Stimulated activated CD4-positive, alpha-beta T cell treated with anti-CD3 and anti-CD28 coated beads, Interleukin-2, amount 100 ng/mL, for 48 hours (primary cell): ENCODE measurements at places on chromosomes 2 and 18.

DNA sequence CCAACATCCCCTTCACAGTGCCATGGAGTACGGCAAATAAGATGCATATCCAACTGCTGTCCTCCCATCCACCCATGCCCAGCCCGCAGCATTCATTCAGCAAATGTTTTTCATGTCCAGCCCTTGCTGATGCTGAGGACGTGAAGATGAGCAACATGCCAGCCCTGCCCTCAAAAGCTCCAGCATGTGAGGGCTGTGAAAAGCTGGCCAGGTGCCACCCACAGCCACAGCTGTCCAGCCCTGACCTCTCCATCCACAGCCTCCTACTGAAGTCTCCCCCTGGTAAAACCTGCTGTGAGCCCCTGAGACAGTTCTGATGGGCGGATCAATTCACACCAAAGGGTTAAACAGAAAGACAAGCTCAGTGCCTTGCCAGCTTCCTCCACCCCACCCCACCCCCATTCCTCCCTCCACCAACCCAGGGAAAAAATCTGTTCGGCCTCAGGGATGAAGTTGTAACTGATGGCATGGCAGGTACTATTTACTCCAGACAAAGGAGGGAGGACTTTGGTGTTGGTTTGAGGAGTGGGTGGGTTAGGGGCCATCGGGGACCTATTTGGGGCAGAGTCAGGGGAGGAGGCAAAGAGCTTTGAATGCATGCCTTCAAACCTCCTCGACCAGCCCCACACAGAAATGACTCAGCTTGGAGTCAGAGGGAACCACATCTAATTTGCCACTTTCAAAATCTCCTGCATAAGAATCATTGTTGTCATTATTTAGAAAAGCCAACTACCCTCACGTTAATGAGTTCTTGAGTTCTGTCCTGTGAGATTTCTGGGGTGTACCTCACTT is 4.3 kb downstream of the ZBTB7C start:
- no peak for DNase-seq

DNA sequence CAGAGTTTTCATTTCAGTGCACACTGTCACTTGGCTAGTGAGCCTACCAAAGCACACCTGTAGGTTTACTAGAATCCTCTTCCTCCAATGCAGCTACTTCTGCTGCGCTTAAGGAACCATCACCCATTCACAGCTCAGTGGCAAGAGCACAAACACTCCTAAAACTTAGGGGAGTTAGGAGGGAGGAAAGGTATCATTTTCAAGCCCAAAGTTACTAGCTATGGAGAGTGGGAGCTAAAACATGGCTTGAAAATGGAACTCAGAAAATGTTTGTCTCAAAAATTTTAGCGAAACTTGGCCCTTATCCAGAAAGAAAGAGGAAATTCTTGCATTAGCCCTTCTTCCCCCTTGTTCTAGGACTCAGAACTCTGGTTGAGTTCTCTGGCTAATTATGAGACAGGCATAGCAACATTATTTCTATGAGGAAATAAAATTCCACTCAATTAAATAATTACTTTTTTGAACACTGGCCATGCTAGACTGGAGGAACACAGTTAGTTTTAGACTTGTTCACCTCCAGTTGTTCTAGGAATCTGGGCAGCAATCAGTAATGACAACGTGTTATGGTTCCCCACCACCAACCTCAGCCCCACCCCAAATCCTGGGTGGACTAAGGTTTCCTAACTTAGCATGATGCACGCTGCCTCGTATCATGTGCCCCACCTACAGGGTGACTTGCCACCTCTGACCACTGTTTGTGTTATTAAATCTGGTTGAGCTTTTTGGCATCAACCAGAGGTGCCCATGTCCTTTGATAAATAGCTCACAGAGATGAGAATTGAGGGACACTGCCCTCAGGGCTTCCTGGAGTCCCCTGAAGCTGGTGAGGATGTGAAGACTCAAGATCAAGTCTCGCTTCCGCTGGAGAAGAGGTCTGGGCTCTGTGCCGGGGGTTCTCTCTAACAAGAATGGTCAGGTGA is 32.8 kb downstream of the LPIN2 start:
- no peak for DNase-seq

GRCh38 chr2:236561874-236562273 is 7.8 kb upstream of the ACKR3 start:
- no peak for DNase-seq

DNA sequence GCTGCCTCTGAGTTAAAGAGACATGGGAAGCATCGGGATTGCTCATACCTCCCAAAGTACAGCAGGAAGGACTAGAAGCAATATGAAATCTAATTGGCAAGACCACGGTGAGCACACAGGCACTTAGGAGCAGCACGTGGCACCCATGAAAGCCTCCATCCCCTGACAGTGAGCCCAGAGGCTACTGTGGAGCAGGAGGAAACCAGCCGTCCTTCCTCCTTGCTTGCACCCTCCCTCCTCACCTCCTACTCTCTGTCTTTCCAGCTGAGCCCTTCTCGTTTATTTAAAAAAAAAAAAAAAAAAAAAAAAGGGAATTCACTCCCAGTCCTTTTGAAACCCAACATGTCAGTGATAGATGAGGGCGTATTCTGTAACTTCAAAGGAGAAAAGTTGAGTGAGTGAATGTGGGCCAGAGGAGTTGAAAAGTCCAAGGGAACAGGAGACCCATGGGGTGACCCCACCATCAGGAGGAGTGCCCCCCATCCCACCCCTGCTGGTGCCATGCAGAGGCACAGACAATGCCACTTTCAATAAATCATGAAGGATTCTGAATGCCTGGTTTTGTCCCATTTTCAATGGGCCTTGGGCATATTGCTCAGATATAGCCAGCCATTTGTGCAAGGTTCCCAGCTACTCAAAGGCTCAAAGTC is 96.6 kb upstream of the ALPP start:
- no peak for DNase-seq

DNA sequence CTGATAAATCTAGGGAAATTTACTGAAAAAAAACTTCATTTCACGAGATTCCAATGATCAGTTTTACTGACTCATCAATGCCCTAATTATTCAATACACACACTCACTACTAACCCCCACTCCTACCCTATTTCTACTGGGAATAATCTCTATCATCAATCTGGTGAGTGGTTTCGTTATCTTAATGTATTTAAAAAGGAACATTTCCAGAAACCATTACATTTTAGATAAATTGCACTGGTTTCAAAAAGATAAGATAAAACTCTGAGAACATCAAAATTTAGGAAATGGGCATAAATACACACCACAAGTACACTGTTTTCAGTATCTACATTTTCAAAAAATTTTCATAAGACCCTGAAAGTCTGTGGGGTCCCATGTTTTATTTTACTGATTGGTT is 471.4 kb upstream of the PKDCC start:
- DNase-seq, result no peak

GRCh38 chr18:3648641-3649040 is 198.7 kb downstream of the TGIF1 start:
- DNase-seq, result no peak

DNA sequence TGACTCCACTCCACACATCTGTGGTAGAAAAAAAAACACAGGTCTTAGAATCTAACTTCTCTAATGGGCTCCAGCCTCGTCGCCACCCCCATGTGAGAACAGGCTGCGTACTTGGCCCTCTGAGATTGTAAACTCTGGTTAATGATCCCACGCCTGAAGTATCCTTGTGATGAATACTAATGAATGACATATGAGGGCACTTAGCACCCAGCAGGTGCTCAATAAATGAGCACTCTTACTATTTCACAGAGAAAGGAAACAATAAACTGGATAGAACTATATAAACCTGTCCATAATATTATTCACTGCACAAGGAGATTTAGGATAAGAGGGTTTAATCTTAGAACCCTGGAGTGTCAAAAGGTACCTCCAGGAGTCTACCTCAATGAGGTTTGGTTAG is 310.1 kb upstream of the HNRNPA3 start:
- DNase-seq, result no peak

- DNase-seq, result no peak
Observed at GRCh38 chr2:29057006-29057405, 17.3 kb downstream of the PCARE start.

DNA sequence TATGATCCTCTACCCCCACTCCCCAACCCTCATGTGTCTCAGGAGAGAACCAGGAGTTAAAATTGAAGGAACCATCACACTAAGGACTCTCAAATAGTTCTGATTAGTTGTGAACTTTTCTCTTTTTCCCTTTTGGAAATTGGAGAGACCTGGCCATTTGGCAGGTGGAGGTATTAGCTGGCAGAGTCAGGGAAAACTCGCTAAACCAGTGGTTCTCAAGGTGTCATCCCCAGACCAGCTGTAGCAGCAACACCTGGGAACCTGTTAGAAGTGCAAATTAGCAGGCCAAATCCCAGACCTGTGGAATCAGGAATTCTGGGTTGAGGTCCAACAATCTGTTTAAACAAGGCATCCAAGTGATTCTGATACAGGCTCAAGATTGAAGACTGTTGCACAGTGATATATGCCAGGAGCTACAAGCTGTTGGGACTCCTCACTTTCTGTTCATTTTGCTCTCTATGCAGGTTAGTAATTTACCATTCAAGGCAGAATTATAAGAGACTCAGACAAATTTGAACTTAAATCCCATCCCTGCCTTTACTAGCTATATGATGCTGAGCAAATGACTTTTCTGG is 2.8 kb upstream of the TMEM131 start:
- no peak for DNase-seq

DNA sequence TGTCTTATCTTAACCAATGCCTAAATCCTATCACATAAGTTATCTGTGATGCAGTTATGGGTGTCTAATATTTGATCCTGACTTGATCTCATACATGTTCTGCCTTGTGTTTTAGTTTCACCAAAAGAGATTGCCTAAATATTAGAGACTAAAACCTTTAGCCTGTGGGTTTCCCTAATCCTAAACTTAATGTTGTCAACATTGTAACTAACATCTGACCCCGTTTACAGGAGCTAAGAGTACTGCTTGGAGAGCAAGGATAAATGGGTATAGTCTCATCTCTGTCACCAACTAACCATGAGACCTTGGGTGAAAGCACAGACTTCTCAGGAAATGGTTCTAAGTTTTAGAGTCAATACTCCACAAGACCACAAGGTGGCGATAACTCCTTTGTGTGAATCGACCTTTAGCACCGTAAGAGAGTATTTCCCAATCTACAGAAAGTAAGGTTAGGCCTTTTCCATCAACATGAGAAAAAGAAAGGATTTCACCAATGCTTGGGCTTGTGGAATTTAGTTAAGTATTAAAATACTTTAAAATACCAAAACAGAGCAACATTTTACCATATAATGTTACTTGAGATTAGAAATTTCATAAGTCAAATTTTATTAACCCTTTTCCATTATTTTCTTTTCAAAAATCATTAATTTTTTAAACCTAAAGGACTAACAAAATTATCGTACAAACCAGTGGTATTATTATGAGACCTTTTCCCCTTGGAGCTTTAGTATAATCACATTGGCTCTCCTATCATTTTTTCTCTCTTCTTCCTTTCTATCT is 60.5 kb downstream of the G6PC2 start:
- peak; percentile 36 for DNase-seq

DNA sequence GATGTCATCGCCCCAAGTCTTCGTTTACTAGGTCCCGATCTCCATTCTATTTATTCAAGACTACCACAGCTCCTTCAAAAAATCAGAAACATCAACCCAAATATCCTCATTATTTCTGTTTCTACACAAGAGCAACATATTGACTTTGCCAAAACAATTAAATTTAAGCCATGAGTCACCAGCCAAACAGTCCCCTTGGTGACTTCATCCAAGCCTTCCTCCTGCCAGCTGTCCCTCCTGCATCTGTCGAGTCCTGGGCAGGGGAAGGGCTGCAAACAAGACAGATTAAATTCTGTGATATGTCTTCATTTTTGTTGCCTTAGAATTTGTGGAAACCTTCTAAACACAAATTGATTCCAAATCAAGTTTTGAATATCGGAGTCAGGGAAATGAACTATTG is 110.3 kb downstream of the SP3 start:
- no peak for DNase-seq

GRCh38 chr18:6476190-6476589 is 61.5 kb upstream of the L3MBTL4 start:
- DNase-seq, result no peak

GRCh38 chr2:132680544-132680943 is 10.5 kb upstream of the LYPD1 start:
- no peak for DNase-seq

GRCh38 chr18:55485666-55486065 is 102.3 kb downstream of the TCF4 start:
- no peak for DNase-seq

GRCh38 chr2:230677201-230677946 is 35.3 kb upstream of the CAB39 start:
- DNase-seq, result no peak
